ENCODE measurements at places on chromosomes 4 and X.

DNA sequence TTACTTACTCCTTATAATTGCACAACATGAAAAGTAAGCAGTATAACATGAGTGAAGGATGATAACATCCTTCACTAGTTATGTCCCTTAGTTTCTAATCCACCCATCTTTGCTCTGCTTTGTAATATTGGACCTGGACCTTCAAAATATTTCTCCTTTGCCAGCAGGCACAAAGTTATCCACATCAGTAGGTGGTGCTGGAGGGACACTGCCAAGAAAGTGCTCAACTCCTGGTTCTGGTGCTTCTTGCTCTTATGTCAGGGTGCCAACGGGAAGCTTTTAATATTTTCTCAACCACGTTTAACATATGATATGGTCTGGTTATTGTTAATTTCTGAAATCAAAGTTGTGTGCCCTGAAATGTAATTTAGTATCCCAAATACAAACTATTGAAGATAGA, 49.1 kb downstream of the TMEM165 start:
- DNase-seq: no peak

DNA sequence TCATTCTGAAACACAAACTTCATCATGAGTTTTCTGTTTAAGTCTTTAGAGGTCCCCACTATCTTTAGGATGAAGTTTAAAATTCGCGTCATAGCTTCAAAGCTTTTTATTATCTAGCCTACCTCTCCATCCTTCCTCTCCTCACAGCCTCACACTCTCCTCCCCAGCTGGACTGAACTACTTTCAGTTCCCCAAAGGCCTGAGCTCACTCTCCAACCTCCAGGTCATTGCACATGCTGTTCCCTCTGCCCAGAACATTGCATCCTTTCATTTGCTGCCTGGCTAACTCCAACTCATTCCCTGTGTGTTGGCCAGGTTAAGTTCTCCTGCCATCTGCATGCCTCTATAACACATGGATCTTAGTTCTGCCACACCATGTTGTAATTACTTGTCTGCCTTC, 2.9 kb upstream of the OTUD5 start:
- no peak for DNase-seq

DNA sequence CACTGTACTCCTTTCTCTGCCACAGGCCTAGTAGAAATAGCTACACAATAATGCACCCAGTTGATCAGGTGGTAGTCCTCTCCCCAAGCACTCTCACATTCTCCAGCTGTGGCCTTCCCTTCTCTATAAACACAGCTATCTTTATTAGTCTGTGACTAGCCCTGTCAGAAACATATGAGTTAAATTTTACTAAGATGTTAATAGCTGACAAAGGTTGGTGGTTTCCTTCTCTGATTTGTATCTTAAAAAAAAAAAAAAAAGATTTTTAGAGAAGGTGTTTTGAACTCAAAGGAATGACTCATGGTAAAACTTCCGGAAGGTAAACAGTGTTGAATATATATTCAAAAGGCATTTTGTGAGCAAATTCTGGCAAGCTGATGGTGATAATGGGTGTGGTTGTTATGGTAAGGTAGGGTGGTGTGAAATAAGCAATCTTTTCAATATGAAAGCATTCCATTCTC, 327.4 kb downstream of the PPP3CA start:
- DNase-seq: no peak

GRCh38 chr4:44165938-44166337, 282.7 kb downstream of the KCTD8 start:
- no peak for DNase-seq

GRCh38 chr4:31458813-31459212, 738.6 kb downstream of the PCDH7 start:
- no peak for DNase-seq

DNA sequence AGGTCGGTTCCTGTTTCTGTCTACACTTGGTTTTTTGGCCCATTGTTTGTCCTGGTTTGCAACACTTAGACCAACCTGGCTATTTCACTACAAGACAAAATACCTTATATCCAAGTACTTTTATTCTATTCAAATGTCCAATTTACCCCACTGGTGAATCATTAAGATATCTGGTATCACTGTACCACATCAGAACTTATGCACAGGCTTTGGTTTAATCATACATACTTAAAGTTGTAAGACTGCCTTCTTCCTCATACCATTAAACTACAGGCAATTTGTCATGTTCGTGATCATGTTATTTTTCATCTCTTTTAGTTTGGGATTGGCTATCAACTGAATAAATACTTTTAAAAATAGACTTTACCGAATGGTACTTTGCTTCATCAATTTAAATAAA, 53.0 kb upstream of the ATOH1 start:
- DNase-seq: no peak

DNA sequence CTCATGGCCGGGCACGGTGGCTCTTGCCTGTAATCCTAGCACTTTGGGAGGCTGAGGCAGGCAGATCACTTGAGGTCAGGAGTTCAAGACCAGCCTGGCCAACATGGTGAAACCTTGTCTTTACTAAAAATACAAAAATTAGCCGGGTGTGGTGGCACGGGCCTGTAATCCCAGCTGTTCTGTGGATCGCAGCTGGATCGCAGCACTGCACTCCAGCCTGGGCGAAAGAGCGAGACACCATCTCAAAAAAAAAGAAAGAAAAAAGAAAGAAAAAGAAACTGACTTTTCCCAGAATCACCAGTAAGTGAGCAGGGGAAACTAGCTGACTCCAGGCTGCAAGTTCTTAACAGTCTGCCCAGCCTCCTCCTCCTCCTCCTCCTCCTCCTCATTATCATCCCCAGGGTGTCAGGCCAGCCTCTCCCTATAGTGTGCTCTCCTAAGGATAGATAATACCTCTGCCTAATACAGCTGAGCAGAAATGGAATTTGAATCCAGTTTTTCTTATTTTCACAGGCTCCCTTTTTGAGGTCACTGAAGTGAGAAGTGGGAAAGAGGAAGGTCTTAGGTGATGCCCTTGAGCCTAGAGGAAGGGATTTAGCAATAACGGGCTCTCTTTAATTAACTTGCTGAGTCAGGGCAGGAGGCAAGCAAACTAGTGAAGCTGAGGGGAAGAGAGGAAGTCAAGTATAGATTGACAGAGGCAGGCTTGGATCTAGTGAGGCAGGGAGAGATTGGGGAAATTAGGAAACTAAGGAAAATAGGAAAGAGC, 11.8 kb upstream of the ELF2 start:
- DNase-seq: no peak

DNA sequence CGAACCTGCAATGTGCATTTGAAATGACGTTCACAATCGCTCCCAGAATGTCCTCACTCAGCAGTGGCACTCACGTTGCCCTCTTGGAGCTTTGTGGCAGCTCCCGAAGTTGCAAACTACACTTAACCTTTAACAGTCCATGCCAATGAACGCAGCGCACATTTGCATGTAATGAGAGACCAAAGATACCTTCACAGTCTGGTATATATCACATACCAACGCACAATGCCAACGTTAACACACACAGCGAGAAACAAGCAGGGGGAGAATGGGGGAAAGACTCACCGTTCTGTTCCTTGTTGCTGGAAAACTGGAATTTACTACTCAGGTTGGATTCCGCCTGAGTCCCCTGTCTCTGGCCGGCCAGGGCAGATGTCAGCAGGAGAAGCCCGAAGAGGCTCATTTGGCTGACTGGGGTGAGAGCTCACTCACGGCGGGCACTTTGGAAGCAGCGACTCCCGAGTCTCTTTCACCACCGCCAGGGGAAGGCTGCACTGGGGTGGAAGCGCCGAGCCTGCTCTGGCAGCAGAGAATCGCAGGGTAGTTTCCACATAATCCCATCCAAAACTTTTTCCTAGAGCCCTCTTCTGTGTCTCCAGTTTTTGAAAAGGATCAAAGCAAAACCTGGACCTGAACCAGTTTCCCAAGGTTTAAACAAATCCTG, 966 bp downstream of the PDGFC start:
- DNase-seq: no peak

GRCh38 chrX:129968968-129969367, 13.5 kb upstream of the BCORL1 start:
- DNase-seq: no peak
